MG63 (cell line): ENCODE measurements at places on chromosomes 1 and 21. TPM values are rescaled to one million over a fixed set of nuclear protein-coding genes. Genes with fewer than 3 reads are reported as not detected.

The LCE3A gene
- total RNA-seq = not detected in 2 replicates

- DNase-seq = peak; percentile 33
Measured at GRCh38 chr1:202214089-202214843, 20.7 kb downstream of the LGR6 start.

The FTCD gene
- not detected in 2 replicates for total RNA-seq

GRCh38 chr21:28436286-28436932, 556.3 kb downstream of the LTN1 start:
- peak; percentile 61 for DNase-seq

DNA sequence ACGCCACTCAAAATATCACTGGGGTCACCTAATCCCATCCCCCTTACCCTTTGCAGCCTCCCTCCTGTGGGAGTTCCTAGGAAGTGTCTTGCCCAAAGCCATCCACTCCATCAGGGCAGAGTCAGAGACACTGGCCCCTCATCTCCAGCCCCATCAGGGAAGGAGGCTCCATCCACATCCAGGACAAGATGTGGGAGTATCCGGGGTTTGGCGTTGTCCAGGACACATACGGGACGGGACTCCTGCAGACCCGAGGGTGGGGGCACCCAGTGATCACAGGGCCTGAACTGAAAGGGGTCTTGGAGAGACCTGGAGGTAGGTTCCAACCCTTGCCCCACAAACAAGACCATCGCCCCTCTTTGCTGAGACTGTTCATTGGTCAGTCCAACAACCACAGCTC, 348.2 kb downstream of the MATN1 start:
- DNase-seq = no peak

DNA sequence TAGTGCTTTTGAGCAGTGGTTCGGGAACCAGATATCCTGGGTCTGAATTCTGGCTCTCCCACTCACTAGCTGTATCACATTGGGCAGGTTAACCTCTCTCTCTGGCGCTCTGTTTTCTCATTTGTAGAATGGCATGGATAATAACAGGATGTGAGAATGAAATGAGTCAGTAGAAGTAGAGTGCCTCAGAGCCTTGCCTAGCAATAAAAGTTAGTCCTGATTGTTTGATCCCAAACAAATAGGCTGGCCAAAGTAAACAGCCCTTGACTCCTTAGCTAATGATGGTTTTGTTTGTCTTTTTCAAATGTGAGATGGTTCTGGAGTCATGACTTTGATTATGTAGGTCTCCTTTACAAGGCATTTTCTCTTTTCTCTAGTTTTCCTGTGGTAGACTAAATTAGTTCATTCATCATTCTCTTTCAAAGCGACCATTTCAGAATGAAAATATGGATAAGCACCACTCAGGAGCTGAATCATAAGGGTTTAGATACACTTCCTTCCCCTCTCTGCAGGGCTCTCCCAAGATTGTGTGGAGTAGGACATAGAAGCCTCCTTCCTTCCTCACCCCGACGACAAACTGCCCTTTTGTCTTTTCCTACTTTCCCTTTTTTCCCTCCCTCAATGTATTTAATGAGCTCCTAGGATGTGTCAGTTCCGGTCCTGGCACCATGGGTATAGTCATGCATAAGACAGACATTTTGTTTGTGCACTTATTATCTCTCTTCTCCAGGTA, 23.1 kb downstream of the KIAA0040 start:
- DNase-seq = peak; percentile 42

The S100A14 gene
- 1.3 TPM in 1 of 2 replicates, not detected in the other for total RNA-seq

The ERICH3 gene
- not detected in 2 replicates for total RNA-seq

DNA sequence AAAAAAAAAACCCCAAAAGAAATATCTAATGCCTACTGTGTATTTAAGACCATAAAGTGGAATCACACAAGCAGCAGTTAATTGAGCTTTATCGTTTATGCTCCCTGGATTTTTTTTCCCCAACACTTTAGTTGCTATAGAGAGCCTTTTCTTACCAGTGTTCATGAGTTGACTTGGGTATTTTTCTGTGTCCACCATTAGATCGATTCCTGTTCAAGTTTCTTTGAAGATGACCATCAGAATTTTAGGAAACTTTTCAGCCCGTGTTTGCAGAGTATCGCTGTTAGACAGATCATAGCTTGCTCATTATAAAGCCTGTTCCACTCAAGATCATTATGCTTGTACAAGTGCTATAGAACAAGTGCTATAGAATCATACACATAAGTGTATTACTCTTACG, 1.5 kb downstream of the RALGPS2 start:
- DNase-seq = no peak

DNA sequence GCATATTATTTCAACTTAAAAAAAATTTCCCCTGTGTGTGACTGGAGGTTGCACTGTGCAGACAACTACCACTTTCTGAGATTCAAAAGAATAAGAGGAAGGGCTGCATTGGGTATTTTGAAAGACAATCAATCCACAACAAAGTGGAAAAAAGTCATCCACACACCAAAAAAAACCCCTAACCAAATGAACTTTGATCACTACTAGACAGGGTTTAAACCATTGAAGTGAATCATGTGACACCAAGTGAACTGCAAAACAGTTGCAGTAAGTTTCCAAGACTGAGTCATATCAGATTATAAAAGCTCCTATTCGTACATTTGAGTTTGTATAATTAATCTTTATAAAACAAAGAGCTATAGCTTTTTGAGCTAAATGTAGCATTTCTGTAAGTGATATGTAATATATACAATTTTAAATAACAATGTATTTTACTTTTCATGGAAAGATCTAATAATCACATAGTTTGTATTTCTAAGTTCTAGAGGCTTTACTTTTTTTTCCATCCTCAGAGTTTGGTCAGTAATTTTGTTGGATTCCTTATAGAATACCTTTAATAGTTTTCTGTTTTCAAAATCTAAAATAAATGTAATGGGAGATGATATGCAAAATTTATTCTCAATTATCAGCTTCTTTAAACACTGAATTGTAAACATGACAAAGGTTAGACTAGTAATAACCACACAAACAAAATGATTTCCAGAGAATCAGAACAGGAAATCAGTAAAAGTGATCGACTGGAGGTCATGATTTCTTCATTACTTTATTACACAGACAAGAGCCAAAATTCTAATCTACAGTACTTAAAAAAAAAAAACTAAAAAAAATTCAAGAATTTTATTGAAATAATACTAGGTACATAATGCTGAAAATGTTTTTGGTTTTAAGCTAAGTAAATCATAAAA, 50.5 kb upstream of the GFI1 start:
- no peak for DNase-seq

The ID3 gene
- total RNA-seq = 190 and 463 TPM in 2 replicates

The MXRA8 gene
- total RNA-seq = 259 and 316 TPM in 2 replicates

The SPRR5 gene
- not detected in 2 replicates for total RNA-seq

The POTED gene
- total RNA-seq = not detected in 2 replicates

- no peak for DNase-seq
Measured at GRCh38 chr1:159845751-159846629, 16.5 kb downstream of the VSIG8 start.

GRCh38 chr1:56451491-56451890, 127.9 kb downstream of the PLPP3 start:
- DNase-seq = no peak

- DNase-seq = peak; percentile 59
Measured at GRCh38 chr1:17059391-17060305, 5.8 kb upstream of the SDHB start.

- DNase-seq = no peak
Measured at GRCh38 chr21:33802481-33802880, 113.1 kb downstream of the ATP5PO start.

GRCh38 chr1:116886291-116886878, 23.3 kb upstream of the PTGFRN start:
- no peak for DNase-seq
